ENCODE measurements at places on chromosomes 4 and X.

- DNase-seq, result no peak
These were observed 15.3 kb downstream of the ATP7A start for GRCh38 chrX:77925764-77926163.

GRCh38 chrX:49269767-49270248 is at the start of gene PPP1R3F:
Gene PPP1R3F, plus strand, starts transcription at chrX:49269793. Its CDS starts 77 bp downstream, at chrX:49269870.
- DNase-seq, result no peak

DNA sequence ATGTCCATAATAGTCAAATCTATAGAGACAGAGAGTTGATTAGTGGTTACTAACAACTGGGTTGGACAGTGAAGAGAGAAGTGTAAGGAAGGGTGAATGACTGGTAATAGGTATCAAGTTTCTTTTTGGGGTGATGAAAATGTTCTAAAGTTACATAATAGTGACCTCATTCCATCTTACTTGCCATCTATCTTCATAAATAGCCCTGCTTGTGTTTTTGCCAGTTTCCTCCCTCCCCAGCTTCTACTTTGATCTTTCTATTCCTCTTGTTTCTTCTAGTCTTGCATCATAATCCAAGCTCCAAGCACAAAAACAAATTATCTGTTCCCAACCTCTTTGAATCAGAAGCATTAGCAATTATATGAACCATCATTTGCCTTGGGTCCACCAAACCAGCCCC is 40.2 kb upstream of the TET2 start:
- DNase-seq, result no peak

DNA sequence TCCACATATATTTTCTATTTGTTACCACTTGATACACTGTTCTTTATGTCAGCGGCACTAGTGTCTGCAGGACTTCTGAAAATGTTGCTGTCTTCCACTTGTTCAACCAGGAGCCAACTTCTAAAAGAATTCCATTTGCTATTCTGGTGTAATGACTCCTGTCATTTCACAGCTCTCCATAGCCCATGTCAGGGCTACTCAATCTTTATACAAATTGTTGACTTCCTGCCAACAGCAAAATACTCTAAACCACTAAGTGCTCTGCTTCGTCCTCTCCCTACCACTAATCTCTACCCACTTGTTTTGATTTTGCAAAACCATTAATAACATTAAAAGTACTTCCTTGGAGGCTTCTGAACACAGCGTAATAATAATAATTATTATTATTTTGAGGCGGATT is 7.2 kb downstream of the CTSO start:
- no peak for DNase-seq

GRCh38 chr4:145315811-145316225 is 135.4 kb upstream of the OTUD4 start:
- DNase-seq, result no peak
